DMS53 (cell line): ENCODE measurements at places on chromosomes 12 and 14.
A peak's percentile ranks its signal among the peaks of the same experiment; 100 is the strongest.

- no peak for DNase-seq
Measured at GRCh38 chr12:4814485-4814884, 94.3 kb downstream of the GALNT8 start.

DNA sequence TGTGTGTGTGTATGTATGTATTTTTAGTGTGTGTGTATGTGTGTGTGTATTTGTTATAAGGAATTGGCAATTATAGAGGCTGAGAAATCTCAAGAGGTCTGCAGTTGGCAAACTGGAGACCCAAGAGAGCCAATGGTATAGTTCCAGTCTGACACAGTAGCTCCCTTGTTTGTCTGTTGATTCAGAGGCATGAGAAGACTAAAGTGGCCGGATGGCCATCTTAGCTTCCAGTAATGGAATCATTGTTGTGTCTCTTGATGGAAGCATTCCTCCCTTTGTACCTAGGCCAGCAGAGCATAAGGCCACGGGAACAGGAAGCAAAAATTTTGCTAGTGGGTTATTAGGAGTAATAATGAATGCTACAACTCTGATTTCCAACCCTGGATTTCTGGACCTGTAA, 460.6 kb downstream of the TMTC2 start:
- DNase-seq = no peak

GRCh38 chr14:59187802-59188460, 536 bp upstream of the DAAM1 start:
- DNase-seq = peak; percentile 70

GRCh38 chr12:102567031-102567985, 86.9 kb upstream of the IGF1 start:
- no peak for DNase-seq

- DNase-seq = peak; percentile 45
Measured at GRCh38 chr12:47777741-47778558, 4.9 kb downstream of the SLC48A1 start.
